Stimulated activated CD8-positive, alpha-beta memory T cell treated with anti-CD3 and anti-CD28 coated beads, Interleukin-7, amount 100 ng/mL, for 24 hours (primary cell): ENCODE measurements at places on chromosomes 2 and 18.

GRCh38 chr2:119476301-119477112, 44.9 kb downstream of the TMEM37 start:
- no peak for DNase-seq

GRCh38 chr2:225640550-225640949, 241.0 kb downstream of the NYAP2 start:
- no peak for DNase-seq

DNA sequence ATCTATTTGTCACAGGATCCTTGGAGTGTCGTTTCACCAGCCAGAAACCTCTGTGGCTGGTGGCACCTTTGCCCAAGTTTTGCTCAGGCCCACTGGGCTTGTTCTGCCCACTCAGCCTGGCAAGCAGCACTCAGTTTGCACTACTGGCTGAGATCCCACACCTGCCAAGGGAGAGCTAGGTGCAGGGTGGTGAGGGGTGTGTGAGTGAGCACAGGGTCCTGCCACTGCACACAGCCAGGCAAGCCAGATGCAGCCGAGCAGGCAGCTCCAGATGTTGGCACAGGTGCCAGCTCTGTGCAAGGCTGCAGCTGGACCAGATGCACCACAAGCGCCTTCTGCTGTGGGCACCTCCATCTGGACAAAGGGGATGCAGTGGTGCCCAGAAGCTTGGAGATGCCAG, 281.7 kb upstream of the UBE2E3 start:
- no peak for DNase-seq

DNA sequence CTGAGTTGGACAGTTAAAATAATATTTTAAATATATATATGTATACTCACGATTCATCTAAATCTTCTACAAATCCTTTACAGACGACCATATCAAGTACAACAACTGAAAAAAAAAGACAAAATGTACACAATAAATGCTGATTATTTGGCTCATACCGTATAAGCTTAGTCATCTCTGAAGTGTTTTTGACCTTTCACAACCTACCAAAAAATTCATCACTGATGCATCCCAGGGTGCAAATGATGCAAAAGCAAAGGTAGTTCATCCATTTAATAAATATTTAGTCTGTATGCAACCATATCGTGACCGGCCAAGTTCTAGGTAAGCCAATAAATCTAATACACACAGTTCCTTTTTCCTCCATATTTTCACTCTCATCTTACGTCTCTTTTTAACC, 1.1 kb downstream of the TMX3 start:
- DNase-seq, result no peak

DNA sequence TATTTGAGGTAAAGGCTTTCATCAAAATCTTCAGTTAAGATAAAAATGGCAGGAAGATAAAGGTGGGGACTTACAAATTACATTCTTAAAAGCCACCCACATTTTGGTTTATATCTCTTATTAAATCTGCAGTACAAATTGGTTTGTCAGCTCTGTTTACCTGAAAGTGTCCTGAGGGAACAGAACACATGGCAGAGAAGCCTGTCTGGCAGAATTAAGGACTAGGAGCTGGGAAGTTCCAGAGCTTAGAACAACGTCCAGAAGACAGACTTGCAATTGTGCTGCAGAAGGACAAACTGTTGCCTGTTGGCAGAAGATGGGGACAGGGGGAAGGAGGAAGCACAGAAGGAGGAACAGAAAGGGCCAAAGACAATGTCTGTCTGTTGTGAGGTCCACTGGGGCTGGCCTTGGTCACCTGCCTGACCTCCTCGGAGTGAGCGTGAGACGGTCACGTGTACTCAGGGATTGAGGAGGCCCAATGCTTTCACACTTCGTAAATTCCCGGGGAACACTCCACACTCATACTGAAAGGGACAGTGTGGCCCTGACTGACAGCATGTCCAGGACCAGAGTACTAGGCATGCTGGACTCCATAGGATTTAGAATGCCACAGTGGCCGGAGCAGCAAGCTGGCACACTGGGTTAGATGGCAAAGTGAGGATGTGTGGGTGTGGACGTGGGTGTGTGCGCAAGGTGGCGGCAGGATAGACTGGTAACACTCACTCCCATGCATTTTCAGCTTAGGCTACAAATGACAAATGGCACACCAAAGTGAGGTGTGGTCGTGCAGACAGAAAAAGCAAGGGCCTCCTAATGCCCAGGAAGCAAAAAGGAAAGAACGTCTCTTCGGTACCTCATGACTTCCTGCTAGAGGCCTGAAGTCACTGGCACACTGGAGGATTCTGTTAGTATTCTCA, 210.9 kb upstream of the REV1 start:
- no peak for DNase-seq

DNA sequence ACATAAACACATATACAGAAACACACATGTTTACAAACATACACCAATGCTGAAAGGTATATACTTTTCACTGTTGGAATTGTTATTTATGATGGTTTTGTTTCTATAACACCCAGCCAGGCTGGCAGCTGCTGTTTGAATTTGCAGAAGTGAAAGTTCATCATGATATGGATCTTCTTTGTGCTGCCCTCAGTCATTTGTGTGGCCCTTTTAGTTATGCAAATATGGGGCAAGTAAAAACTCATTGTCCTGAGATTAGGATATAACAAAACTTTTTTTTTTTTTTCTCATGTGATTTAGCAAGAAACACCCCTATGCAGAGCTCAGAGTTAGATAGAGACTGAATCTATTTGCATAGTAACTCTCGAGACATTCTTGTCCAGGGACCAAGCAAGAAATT, 714.1 kb downstream of the KCNJ3 start:
- DNase-seq, result no peak

- DNase-seq, result no peak
Observed at GRCh38 chr2:96816836-96817702, 1.0 kb downstream of the CNNM3 start.

GRCh38 chr2:201959626-201960025, 74.0 kb upstream of the FZD7 start:
- no peak for DNase-seq

- DNase-seq, result no peak
Observed at GRCh38 chr2:119857742-119858141, 98.0 kb downstream of the PTPN4 start.

- no peak for DNase-seq
Observed at GRCh38 chr18:70991577-70991976, 702.7 kb downstream of the SOCS6 start.

- no peak for DNase-seq
Observed at GRCh38 chr2:3008561-3008960, 369.1 kb downstream of the EIPR1 start.

GRCh38 chr2:161710131-161710915, 86.1 kb downstream of the SLC4A10 start:
- DNase-seq, result no peak

- DNase-seq, result no peak
Observed at GRCh38 chr18:3814816-3815215, 364.8 kb downstream of the TGIF1 start.

DNA sequence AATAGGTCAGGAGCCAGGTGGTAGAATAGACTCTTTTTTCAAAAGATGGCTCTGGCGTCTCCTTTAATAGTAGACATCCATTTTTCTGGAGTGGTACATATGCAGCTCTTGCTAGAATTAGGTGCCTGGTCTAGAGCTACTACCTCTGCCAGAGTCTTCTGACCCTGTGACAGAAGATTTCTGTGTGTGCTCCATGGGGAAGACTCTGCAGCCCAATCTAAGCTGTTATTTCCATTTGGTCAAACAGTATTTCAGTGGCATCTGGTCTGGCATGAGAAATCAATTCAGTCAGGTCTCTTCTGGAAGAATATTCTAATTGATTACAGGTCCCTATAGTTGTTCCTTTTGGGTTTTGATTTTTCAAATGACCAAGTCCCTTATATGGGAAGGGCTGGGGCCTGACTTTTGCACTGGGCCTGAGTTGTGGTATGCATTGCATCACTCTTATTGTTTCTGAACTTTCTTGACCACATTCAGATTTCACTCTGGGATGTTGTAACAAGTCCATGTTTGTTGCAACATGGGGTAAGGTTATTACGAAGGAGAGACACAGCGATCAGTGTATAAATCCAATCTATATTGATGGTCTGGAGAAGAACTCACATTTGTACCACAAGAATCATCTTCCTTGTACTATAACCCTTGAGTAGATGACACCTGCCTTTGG, 12.1 kb downstream of the MXD1 start:
- no peak for DNase-seq

DNA sequence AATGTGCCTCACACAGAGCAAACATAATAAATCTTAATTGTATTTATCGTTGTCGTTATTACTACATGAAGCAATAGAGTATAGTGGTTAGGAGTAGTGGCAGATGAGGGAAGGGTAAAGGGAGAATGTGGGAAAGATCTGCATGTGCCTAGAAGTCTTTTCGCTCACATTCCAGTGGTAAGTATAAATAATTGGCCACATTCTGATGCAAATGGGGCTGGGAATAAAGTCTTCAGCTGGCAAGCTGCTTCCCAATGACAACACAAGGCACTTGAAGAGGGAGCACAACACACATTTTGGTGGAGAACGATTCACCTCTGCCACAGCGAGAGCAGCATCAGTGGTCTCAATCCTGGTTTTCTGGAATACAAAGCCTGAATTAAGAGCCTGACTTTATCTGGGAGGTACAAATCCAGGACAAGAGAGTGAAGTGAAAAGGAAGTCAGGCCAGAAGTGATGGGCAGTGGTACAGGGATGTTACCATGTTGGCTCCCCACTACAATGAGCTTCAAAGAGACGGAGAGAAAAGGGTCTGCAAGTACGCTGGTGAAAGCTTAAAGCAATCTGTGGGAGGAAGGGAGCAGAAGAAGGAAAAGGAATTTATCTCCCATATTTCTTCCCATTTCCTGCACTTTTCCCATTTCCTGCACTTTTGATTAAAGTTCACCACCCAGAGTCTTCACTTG, 112.3 kb downstream of the ARHGAP15 start:
- no peak for DNase-seq

DNA sequence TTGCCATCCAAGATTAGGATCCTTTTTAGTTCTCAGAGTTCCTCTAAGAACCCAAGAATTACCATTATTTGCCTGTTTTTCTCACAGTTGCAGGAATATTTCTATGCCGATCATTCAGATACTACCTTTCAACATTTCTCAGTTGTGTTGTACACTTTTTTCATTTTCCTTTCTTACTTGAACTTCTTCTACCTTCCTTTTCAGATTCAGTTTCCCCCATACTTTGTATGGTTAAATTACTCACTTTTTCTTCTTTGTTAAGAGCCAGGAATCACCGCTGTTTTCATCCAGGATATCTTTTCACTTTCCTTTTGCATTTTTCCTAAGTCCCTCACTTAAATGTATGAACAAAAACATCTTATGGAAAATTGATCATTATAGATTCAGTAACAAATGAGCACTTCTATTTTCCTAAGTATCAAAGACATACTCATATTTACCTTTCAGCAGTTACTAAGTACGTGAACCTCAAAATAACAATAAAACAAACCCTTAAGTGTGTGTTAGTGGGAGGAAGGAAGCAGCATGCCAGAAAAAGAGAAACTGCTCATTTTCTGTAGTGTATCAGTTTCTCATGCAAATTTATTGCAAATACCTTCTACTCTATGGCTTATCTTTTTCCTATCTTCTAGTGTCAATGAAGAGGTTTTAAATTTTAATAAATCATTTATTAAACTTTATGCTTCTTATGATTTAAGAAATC, 64.3 kb upstream of the STAT1 start:
- no peak for DNase-seq

GRCh38 chr18:79385326-79385707, 10.4 kb upstream of the NFATC1 start:
- no peak for DNase-seq

GRCh38 chr2:106020821-106021661, 173.1 kb downstream of the UXS1 start:
- DNase-seq, result no peak

DNA sequence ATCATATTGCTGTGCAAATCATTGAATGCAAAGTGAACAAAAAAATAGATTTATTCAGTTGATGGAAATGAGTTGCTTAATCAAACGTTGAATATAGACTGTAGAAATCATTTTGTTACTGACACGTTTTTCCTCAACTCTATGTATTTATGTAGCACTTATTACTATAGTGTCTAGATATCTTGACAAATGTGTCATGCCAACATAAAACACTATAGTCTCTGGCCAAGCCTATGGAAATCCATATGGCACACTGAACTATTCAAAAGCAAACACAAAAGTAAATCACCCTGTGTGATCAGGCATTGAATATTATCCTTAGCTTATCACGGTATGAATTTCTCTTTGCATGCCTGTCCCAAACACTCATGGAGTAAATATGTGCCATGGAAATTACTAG, 131.3 kb downstream of the ZNF804A start:
- DNase-seq, result no peak

- DNase-seq, result no peak
Observed at GRCh38 chr2:870426-870825, 80.2 kb upstream of the SNTG2 start.

DNA sequence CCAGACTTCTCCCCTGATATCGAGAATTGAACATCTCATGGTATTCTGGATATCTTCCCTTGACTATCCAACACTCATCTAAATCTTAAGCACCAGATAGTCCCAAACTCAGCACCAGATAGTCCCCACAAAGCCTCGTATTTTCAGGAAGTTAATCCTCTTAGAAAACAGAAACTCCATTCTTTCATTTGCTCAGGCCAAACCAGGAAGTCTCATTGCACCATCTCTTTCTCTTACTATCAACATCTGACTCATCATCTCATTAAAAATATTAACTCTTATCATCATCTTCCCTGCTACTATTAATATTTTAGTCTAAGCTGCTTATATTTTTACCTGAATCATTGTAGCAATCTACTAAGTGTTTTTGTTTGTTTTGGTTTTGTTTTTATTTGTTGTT, 286.4 kb downstream of the GALNT13 start:
- no peak for DNase-seq

DNA sequence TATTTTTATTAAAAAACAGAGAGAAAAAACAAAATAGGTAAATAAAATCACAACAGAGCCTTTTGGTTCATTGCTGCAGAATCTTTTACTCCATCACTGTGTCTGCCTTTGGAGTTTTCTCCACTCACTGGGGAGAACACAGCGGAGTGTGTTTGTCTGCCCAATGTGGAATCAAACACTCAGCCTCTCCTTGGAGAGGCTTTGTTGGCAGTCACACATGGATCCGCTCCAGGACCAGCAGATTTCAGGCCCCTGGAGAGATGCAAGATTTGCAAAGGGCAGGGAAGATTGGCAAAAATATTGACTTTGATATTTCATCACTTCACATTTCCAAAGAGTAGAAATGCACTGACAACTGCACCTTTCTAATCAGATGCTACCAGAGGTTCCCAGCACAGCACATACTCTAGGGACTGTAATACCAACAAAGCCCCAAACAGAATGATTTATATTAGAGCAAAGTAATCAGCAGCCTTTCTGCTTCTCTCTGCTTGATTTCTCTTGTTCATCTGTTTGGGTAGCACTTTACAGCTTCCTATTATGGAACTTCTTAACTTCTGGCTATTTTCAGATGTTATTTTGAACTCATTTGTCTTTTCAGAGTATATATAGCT, 1898.8 kb upstream of the PIK3C3 start:
- no peak for DNase-seq

- no peak for DNase-seq
Observed at GRCh38 chr2:145421841-145422240, 901.9 kb upstream of the ZEB2 start.

- no peak for DNase-seq
Observed at GRCh38 chr2:202114795-202115194, 41.7 kb downstream of the KIAA2012 start.

- DNase-seq, result no peak
Observed at GRCh38 chr2:16167870-16168426, 227.6 kb downstream of the MYCN start.
